ENCODE measurements at places on chromosomes 7 and 10. TPM values are rescaled to one million over a fixed set of nuclear protein-coding genes. Genes with fewer than 3 reads are reported as not detected.
A peak's percentile ranks its signal among the peaks of the same experiment; 100 is the strongest.

DNA sequence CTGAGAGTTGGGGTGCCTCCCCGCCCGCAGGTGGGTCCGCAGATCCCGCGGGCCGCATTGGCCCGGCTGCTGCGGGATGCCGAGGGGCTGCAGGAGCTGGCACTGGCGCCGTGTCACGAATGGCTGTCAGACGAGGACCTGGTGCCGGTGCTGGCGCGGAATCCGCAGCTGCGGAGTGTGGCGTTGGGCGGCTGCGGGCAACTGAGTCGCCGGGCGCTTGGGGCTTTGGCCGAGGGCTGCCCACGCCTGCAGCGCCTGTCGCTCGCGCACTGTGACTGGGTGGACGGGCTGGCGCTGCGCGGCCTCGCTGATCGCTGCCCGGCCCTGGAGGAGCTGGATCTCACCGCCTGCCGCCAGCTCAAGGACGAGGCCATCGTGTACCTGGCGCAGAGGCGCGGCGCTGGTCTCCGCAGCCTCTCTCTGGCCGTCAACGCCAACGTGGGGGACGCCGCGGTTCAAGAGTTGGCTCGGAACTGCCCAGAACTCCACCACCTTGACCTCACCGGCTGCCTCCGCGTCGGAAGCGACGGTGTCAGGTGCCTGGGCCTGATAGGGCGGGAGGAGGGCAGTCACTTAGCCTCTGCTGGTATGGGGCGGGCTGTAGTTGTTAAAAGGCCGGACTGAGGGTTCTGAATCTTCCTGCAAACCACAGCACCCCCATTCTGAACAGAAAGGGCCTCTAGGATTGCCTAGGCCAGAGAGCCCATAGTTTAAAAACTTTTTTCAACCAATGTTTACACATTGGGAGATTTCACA lies 1.3 kb downstream of the FBXL15 start:
- DNase-seq: peak; percentile 45

DNA sequence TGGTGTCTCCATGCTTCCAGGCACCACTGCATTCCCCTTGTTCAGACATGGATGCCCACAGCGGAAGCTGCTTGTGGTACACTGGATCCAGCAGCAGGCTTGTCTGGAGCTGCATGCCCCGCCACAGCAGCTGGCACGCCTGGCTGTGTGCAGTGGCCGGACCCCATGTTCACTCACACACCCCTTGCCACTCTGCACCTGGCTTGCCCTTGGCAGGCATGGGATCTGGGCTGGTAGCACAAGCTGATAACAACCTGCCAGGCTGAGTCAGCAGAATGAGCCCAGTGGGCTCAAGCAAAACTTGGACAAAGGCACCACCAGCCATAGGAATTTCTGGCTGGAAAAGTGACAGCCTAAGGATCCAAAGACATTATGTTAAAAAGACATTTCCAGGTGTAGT lies 91.8 kb upstream of the TMEM168 start:
- DNase-seq: no peak

AGMO gene
- not detected for total RNA-seq

DNA sequence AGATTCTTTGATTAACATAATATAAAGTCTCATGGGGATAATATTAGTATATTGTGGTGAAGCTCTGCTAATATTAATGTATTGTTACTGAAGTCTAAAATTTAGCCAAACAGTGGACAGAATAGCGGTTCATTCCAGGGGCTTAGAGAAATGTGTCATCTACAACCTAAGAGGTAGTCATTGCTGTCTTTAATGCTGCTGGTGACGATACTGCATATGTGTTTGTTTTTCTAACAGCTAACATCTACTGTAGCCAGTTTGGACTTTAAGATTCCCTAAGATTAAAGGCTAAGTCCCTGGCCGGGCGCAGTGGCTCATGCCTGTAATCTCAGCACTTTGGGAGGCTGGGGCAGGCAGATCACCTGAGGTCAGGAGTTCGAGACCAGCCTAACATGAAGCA lies 102.0 kb upstream of the SAMD8 start:
- DNase-seq: no peak

DNA sequence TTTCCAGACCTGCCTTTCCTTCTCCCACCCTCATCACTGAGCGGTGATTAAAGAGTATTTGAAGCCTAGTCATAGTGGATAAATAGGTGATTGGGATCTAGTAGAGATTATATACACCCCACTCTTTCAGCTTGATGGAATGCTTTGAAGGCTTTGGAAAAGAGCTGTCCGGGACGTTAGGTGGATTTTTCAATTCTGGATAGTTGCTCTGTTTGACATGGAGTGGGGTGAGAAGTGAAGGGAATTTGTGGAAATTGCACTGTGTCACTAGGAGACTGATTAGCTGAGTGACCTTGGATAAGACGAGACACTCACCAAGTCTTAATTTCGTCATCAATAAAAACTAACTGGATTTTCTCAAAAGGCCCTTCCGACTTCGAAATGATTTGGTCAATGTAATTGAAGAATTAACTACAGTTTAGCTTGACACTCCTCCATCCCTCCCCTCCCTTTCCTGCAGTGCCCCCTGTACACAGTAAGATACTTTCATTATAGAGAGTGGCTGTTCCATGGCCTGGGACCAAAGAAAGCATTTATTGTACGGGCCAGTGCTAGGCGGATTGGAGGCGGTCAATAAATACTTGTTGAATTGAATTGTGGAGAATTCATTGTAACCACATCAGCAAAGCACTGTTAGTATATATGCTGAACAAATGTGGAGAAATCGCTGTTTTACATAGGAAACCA lies 962 bp downstream of the ZKSCAN1 start:
- DNase-seq: no peak

CUZD1 gene
- total RNA-seq: 2.1 TPM

TMEM236 gene
- total RNA-seq: 0.15 TPM

LRRC4 gene
- total RNA-seq: not detected

EPC1 gene
- total RNA-seq: 41.6 TPM

FOXI2 gene
- total RNA-seq: not detected

GRCh38 chr10:97863808-97864207 lies 14.2 kb downstream of the GOLGA7B start:
- DNase-seq: no peak

- DNase-seq: no peak
These were observed 9.2 kb downstream of the GNA12 start for GRCh38 chr7:2834748-2835441.

DNA sequence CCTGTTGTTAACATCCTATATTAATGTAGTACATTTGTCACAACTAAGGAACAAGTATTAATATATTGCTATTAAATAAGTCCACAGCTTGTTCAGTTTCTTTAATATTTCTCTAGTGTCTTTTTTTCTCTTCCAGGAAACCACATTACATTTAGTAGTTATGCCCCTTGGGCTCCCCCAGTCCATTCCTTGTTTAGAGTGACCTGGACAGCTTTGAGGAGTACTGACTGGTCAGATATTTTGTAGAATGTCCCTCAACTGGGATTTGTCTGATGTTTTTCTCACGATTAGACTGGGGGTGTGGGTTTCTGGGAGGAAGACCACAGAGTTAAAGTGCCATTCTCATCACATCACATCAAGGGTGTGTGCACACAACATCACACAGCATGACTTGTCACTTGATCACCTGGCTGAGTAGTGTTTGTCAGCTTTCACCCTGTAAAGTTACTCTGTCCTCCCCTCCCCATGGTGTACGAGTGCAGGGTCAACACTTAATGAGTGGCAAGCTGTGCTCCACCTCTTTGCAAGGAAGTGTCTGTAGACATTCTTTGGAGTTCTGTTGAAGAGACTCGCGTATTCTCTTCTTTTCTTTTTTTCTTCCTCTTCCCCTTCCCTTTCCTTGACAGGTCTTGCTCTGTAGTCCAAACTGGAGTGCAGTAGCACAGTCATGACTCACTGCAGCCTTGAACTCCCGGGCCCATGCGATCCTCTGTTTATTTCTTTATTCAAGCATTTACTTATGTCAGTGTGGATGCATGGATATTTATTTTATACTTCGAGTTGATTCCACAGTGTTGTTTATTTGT lies 10.2 kb downstream of the LMTK2 start:
- no peak for DNase-seq

GRCh38 chr7:138712652-138713051 lies 11.5 kb upstream of the SVOPL start:
- DNase-seq: no peak

DNA sequence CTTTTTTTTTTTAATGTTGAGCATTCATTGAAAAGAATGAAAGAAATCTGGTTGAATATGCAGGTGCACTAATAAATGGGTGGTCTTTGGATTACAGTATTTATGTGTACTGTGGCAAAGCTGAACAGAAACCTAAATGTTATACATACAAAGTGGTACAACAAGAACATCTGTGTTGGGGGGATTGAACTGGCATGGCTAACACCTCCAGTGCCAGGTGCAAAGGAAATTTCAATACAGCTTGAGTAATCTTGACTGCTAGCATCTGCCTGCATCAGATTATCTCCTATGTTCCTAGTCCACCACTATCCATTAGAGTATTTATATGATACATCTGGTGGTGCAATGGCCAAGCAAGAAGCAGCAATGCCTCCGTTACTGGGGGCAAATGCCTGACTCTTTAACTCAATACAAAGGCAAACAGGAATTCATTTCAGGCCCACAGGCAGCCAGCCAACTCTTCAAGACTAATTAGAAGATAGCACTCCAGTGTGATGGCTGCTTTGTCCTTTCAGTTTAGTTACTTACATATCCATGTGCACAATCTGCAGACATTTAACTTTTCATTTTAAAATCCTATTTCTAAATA lies 220.5 kb upstream of the ETV1 start:
- DNase-seq: no peak

FGL2 gene
- total RNA-seq: 4.1 TPM

CALHM2 gene
- 138 TPM for total RNA-seq

DNA sequence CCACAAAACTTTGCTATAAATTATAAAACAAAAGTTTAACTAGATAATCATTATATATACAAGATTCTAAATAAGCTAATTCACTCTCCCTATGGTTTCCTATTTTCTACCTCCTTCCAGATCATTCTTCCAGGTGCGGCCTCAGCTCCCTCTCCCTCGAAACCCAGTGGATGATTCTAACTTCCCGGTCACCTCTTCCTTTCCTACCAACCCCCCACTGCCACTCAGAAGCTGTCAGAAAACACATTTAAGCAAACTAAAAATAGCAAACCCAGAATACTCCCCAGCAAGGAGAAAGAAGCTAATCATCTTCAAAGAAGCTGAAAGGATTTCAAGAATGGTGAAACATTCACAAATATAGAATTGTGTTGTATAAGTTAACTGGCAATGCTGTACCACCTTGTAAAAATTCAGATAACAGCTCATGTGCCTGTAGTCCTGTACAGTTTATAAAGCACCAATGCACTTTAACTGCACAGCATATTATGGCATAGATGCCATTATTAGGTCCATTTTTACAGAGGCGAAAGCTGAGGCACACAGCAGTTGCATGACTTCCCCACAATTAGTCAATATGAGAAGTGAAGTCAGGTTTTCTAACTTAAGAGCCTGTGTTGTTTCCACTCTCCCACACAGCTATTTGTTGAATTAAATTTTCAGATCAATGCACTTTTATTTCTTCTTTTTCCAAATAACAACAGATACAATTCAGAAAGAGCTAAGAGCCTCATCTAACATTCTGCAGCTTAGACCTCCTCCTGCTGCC lies 13.7 kb upstream of the DNTT start:
- DNase-seq: no peak

GSTO1 gene
- 142 TPM for total RNA-seq

DNA sequence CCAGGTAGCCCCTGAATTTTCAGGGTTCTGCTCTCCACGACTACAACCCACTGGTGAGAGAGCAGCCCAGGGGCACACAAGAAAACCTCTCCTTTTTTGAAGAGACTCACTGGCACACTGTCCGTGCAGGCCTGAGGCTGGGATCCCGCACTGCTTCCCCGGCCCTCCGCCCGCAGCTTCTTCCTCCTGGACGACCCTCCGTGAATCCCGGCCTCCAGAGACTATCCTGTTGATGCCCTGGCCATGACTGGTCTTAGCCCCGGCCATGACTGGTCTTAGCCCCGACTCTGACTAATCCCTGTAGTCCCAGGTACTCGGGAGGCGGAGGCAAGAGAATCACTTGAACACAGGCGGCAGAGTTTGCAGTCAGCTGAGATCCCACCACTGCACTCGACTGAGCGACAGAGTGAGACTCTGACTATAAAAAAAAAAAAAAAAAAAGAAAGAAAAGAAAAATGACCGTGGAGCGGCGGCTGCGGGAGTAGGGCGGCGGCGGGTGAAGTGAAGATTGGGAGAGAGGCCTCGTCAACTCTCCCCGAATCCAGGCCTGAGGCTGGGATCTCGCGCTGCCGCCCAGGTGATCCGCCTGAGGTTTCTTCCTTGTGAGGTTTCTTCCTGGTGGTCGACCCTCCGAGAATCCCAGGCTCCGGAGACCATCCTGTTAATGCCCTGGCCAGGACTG lies 196.4 kb downstream of the ZNF716 start:
- no peak for DNase-seq

GRCh38 chr10:64786989-64787388 lies 1265.8 kb downstream of the REEP3 start:
- no peak for DNase-seq

DNA sequence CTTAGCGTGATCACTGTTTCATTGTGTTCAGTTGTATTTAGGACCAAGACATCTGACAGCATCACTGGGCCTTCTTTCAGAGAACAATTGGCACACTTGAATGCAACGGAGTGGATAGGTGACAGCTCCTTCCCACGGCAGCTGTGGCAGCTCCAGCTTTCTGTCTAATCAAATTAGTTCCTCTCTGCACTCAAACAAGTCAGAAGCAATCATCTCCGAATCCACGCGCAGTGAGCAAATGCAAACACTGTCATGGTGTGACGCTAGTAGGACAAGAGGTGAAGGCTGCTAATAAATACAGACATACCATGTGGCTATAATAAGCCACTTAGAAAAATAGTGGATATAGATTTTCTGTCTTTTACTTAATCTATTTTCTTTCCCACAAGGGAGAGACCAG lies 542.4 kb downstream of the ACTR3B start:
- no peak for DNase-seq

DNA sequence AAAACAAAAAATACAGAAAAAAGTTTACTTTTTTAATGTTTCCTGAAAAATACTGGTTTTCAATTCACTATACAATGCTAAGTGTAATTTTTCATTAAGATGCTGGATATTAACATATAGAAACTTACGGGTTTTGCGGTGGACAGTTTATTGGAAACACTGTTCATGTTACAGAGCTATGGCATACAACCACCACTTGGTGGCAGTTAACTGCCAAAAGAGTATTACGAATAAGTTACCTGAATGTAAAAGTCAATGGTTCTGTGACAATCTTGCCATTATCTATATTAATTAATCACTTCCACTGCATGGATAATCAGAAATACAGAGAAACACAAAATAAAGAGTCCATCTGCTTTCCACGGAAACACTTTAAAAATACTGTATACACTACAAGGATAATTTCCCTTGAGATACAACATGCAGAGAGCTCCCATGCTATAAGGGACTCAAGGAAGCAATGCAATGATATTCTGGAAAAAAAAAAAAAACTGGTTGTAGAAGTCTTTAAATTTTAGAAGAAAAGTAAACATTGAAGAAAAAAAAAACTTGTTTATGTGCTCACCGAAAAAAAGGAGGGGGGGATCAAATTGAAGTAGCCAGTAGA lies 97.0 kb downstream of the TPK1 start:
- DNase-seq: no peak

GRCh38 chr7:29239638-29240037 lies 45.1 kb downstream of the CHN2 start:
- DNase-seq: peak; percentile 29

All from activated CD4-positive, alpha-beta memory T cell treated with anti-CD3 and anti-CD28 coated beads, Interleukin-2, amount 10 ng/mL, durations not matched to agents 7 days and 5 days (primary cell).